ENCODE measurements at places on chromosomes 16 and 17.

DNA sequence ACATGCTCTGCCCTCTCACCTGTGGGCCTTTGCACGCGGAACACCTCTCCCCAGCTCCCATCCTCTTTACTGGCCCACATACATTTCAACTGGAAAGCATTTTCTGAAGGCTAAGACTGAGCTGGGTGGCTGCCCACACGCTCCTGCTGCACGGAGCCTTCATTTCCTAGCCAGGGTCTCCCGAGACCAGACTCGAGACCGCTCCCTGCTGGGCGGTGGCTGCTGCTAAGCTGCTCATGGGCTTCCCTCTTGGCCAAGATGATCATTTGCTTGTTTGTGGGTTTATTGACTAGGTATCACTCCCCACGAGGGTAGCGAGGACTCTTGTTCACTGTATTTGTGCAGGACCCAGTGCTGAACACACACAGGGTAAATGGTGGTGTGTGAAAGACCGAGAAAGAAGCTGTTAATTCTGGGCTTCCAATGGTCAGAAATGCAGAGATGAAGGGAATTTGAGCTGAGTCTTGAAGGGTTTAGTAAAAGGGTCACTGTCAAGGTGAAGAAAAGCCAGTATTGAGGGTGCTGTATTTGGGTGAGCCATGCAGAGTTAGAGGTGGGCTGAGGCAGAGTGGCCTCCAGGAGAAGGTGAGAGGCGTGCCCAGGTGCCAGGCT, 907 bp downstream of the TRAPPC2L start:
- peak; percentile 56 for DNase-seq

GRCh38 chr17:49519781-49520180, 24.7 kb downstream of the NGFR start:
- no peak for DNase-seq

- no peak for DNase-seq
Observed at GRCh38 chr17:54971147-54971546, 2.6 kb downstream of the STXBP4 start.

DNA sequence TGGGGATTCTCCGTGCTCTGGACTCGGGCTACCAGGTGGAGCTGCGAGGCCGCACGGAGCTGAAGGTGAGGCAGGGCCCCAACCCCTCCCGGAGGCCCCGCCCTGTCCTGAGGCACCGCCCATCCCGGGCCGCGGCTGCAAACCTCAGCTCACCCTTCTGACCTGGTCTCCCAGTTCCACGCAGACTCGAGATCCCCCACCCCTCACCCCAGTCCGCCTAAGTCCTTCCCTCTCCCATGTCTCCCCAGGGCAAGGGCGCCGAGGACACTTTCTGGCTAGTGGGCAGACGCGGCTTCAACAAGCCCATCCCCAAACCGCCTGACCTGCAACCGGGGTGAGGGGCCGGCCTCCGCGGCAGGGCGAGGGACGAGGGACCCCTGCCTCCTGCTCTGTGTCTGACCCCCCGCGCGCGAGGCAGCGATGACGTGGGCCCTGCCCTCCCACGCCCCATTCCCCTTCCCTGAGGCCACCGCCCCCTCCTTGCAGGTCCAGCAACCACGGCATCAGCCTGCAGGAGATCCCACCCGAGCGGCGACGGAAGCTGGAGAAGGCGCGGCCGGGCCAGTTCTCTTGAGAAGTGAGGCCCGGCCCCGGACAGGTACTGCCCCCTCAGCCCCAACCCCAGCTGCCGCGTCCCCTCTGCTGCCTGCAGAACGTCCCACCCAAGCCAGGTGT, 13.7 kb downstream of the GUCY2D start:
- no peak for DNase-seq

DNA sequence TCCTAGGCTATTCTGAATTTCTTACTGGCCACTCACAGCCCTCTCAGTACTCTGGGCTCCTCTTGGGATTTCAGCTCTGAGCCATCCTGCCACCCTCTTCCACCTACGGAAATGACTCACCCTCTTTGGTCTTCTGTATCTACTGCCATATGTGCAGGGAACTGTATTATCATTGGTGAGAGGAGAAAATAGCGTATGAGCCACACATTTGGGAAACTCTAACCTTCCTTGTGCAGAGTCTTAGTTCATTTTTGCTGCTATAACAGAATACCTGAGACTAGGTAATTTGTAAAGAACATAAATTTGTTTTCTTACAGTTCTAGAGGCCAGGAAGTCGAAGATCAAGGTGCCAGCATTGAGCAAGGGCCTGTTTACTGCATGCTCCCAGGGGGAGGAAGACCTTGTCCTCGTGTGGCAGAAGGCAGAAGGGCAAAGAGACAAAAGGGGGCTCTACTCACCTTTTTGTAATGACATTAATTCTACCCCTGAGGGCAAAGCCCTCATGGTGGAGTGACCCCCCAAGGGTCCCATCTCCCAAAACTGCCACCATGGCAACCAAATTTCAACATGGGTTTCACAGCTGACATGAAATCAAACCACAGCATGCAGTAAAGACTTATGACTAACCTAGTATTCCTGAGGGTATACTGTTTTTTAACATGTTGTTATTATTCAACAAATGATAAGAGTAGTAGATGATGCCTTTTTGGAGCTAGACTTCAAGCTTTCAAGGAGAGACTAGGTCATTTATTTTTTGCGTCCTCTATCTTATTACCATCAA, 191.8 kb downstream of the PRKCA start:
- no peak for DNase-seq

DNA sequence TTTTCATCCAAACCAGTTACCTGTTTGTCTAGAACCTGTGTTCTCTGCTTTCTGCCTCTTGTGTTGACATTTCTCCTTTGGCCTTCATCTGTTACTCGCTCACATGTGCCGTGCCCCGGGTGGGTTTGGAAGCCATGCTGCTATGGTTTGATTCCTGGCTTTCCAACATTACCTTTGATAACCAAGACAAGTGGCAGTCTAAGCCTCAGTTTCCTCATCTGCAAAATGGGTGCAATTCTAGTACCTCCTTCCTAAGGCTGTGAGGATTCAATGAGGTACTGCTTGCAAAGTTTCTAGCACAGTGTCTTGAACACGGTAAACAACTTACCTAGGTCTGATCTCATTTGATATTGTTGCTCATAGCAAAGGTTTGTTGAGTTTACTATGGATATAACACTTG, 665.0 kb downstream of the WWOX start:
- DNase-seq: no peak

DNA sequence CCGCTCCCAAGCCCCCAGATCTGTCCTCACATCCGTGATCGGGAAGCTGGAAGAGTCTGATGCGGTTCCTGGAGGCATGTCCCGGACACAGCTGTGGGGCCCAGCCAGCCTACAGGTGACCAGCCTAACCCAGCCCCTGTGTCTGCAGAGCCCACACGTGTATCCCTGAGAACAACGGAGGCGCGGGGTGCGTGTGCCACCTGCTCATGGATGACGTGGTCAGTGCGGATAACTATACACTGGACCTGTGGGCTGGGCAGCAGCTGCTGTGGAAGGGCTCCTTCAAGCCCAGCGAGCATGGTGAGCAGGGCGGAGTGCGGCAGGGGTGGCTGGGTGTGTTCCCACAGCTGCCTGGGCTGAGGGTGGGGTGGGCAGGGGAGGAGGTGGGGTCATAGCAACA, 30.9 kb downstream of the IL4R start:
- DNase-seq: no peak

DNA sequence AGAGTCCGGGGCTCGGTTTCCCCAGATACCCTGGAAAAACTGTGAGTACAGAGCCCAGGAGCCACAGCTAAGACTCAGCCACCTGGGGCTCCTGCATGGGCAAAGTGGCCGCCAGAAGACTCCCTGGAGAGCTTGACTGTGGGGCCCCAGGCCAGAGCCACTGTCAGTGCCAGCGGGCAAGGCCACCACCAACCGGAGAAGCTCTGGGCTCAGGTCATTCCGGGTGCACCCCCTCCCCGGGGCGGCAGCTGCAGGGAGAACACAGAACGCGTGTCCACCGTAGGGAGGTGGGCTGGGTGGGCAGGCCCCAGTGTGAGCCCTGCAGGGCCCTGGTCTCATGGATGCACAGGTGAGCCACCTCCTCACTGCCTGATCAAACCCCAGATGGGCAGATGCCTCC, 22.3 kb upstream of the RBFOX3 start:
- DNase-seq: no peak

GRCh38 chr17:50174444-50174843, 8.6 kb downstream of the SGCA start:
- DNase-seq: no peak

Data from stimulated activated CD4-positive, alpha-beta T cell treated with anti-CD3 and anti-CD28 coated beads, Interleukin-1b, Interleukin-23, amount 100 ng/mL, for 1 hour (primary cell).